Glutamatergic neuron (in vitro differentiated cells): ENCODE measurements at places on chromosomes 16 and 17. TPM values are rescaled to one million over a fixed set of nuclear protein-coding genes. Genes with fewer than 3 reads are reported as not detected.

ATP2C2 gene
- total RNA-seq, result not detected

PROCA1 gene
- total RNA-seq, result 36.5 TPM

HOXB8 gene
- not detected for total RNA-seq

SECTM1 gene
- total RNA-seq, result 0.29 TPM

ALOX12 gene
- not detected for total RNA-seq

KCNH6 gene
- total RNA-seq, result 4.1 TPM

MPV17L gene
- 0.34 TPM for total RNA-seq

HIC1 gene
- 2.5 TPM for total RNA-seq

NDUFAF8 gene
- 31.5 TPM for total RNA-seq

GPR139 gene
- total RNA-seq, result not detected

GLIS2 gene
- 16.5 TPM for total RNA-seq

CDRT15 gene
- total RNA-seq, result not detected

TMEM100 gene
- 1.4 TPM for total RNA-seq

ACSM2A gene
- total RNA-seq, result not detected

FUS gene
- total RNA-seq, result 473 TPM

PPP1R27 gene
- 0.81 TPM for total RNA-seq

CHST6 gene
- 4.0 TPM for total RNA-seq

CA4 gene
- 0.98 TPM for total RNA-seq

CTRL gene
- total RNA-seq, result 2.8 TPM

VWA3A gene
- 0.17 TPM for total RNA-seq

ORC6 gene
- 30.1 TPM for total RNA-seq

CMTM1 gene
- total RNA-seq, result 5.0 TPM

GPR179 gene
- total RNA-seq, result 0.07 TPM

AOC2 gene
- total RNA-seq, result 6.1 TPM

TBC1D3C gene
- not detected for total RNA-seq

PPM1D gene
- total RNA-seq, result 19.3 TPM

CCL3 gene
- total RNA-seq, result not detected

SLC47A1 gene
- not detected for total RNA-seq

CRHR1 gene
- 0.71 TPM for total RNA-seq

BAHCC1 gene
- 111 TPM for total RNA-seq

B4GALNT2 gene
- 0.98 TPM for total RNA-seq

CLDN9 gene
- total RNA-seq, result 0.39 TPM

SLC52A1 gene
- total RNA-seq, result not detected

PRR29 gene
- not detected for total RNA-seq

ARL5C gene
- not detected for total RNA-seq

SSTR5 gene
- 1.3 TPM for total RNA-seq

PPM1E gene
- total RNA-seq, result 52.5 TPM

SLC13A2 gene
- not detected for total RNA-seq

KLHL10 gene
- total RNA-seq, result not detected

KRT12 gene
- not detected for total RNA-seq

KCNJ2 gene
- 1.3 TPM for total RNA-seq
